Peyer's patch (tissue), 4 donors: ENCODE measurements at places on chromosomes 5 and 9.

DNA sequence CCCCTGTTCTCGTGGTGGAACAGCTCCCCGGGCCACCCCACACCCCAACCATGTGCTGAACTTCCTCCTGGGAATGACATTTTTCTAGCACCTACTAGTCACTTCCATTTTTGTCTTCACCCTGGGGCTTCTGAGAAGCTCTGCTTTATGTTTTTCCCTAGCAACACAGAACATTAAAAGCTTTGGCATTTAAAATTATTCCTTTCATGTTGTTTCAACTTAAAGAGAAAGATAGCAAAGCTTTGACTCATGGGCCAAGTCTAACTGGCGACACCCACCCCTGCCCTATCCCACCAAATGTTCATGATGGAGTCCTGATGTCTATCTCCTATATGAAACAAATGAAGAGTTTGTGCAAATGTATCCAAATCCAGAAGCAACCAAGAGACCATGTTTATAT lies 22.4 kb downstream of the BOD1 start:
- no peak for DNase-seq

DNA sequence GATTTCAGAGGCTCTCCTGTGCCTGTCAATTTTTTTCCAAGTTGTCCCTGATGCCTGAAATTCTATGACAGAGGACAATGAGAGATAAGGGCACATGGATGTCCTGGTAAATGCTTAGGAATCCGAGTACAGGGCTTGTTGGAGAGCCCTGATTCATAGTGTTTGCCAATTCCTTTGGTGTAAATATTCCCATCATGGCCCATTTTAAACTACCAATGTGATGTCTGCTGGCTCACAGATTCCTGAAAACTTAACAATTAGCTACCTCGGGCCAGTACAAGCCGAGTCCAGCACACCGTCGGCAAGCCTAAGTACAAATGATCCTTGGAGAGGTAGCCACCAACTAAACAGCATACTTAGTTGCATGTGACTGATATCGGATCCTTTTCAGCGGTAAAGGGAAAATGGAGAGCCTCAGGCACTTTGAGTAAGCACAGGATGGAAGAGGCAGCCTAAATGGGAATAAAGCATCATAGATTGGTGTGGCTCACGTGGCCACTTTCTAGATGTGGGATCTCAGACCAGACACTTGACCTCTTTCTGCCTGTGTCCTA lies 3.6 kb downstream of the ITK start:
- no peak for DNase-seq

GRCh38 chr5:61724102-61724501 lies 392.0 kb downstream of the ZSWIM6 start:
- no peak for DNase-seq

DNA sequence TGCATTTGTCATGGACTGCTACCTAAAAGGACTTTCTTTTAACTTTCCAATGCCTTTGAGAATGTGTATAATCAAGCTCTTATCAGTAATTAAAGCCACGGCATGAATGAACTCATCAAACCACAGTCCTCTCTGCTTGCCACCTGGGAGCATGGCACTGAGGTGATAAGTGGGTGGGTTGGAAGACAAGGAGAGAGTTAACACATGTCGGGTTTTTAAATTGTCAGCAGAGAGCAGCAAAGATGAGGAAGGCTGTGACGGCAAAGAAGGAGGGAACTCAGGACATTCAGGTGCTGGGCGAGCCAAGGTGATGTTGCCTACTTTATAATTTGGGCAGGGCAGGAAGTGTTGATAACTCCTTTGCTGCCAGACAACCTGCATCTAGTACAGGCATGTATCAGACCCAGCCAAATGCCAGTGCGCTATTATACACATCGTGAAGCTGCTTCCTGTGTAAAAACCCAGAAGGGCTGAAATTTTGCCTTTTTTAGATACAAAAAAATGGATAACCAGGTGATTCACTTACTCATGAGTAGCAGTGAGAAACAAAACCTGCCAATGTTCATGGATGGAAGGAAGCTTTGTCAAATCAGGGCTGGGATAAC lies 269.1 kb downstream of the KIF4B start:
- no peak for DNase-seq

DNA sequence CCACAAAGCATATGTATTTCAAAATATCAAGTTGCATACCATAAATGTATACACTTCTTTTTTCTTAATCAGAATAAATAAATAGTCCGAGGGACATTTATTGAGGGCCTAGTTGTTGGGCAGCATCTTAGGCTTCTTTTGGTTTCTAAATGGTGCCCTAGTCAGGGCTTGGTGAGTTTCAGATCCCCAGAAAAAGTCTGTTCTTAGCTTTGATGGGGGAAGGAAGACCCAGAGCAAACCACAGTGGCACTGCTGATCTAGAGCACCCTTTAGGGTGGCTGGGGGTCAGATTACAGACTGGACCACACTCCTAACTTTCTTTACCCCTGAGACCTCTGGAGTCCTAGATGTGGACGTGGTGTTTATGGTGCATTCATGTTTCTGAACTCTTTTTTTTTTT lies 97.8 kb downstream of the C9orf152 start:
- no peak for DNase-seq

- no peak for DNase-seq
Measured at GRCh38 chr5:35545190-35545589, 72.5 kb upstream of the SPEF2 start.

GRCh38 chr9:133301253-133302230 lies 26.5 kb upstream of the ABO start:
- DNase-seq, result no peak

DNA sequence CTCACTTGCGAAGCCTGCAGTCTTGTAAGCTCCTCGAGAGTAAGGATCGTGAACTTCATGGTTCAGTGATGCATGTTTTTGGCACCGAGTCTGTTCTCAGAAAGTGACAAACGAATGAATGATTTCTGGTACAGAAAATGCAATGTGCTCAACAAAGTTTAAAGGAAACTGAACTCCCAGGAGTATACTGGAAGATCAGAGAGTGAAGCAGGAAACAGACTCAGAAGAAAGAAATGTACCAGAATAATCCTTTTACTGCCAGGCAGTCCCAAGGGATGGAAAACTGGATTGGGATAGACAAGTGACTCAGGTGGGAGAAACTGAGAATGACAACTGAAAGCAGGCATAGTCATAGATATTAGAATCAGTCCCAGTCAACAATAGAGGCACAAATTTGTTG lies 420.6 kb downstream of the CTNND2 start:
- DNase-seq, result no peak

DNA sequence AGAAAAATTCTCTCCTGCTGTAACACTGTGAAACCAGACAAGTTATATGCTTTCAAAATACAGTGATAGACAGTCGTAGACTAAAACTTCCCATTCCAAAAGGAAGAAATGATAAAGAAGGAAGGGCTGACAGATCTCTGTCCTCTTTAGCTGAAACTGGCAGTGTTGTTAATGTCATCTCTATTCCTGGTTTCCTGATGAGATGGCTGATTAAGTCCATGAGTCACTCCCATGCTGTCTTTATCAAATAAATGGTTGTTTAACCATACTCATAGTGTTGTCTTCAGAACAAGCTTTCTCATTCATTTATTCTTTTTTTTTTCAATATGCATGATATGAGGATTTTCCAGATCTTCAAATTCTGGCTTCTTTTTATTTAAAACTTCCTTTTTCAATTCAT lies 952.2 kb upstream of the WWC1 start:
- no peak for DNase-seq

- DNase-seq, result no peak
Measured at GRCh38 chr9:93541581-93542349, 34.6 kb upstream of the PHF2 start.

DNA sequence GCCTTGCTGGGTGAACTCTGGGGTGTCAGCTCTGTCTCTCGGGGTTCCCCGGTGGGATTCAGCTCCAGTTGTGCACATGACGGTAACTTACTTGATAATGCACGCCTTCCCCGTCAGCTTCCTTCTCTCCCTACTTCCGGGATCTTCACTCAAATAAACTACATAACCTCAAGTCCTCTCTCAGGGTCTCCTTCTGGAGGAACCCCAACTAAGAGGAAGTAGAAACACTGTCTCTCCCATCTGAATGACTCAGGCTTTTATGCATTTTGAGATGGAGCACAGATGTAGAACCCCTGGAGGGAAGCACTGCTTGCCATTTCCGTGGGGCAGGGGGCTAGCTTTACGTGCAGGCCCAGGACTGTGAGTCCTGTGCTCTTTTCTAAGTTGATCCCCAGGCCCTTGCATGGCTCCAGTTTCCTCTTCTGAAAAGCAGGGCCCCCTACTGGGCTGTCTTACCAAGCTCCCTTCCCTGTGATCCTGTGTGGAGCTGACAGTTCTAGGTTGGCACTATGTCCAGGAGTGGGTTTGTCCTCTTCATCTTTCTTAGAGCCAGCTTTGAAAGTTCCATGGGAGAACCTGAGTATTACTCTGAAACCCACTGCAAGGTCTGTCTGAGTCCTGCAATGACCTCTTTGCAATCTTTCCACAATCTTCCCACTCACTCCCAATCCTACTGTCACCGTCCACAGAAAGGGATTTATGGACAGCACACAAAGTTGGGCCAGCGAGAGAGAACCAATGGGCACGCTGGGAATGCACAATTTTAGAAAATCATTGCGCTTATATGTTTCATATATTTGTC lies 17.7 kb downstream of the S1PR3 start:
- no peak for DNase-seq

GRCh38 chr9:35193762-35194161 lies 32.0 kb downstream of the UNC13B start:
- no peak for DNase-seq

DNA sequence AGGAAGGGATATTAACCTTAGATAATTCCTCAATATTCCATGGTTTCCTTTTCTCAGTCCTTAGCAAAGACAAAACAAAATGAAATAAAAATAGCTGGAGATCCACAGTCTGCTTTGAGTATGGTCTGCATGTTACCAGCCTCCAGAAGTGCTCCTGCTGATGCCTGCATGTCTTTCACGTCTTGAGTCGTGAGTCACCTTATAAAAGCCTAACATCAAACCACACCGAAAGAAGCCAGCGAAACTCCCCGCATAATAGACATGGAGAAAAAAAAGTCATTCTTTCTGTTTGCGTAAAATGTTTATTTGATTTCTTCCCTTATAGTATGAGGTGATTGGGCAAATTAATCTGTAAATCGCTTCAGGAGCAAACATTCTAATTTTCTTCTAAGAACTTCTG lies 380.5 kb downstream of the SLCO4C1 start:
- no peak for DNase-seq

DNA sequence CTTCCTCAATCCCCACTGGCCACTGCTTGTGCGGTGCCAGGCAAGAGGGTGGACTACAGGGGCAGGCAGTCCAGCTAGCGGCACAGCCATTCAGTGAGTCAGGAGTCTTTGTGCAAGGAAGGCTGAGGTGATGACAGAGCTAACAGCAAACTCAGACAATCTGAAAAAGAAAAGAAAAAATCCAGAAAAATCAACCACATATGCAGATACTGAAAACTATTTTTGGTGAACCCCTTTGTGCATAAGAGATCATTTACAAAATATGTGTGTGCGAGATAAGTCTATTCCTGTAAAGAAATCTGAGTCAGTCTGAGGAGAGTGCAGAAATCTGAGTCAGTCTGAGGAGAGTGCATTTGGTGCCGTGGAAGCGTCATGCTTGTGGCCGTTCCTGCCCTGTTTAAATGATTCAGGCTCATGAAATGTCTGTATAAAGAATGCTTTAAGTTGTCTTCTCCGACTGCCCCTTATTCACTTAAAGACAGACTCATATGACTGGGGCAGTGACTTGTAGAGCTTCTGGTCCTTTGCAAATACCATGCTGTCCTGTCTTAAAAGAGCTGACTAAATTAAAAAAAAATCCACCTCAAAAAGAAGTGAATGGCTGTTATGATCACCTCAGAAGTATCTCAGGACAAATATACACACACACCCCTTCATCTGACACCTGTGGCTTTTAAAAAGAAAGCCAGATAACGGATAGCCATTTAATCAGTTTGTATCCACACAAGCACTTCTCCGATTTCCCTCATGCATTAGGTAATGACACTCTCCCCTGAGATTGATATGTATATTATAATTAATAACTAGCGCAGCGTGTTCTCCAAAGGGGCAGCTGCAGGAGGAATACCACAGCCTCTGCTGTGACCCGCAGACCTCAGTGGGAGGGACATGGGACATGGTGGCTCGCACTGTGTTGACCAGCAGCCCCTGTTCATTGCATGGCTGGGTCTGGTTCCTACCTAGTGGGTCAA lies 47.3 kb downstream of the TRIO start:
- DNase-seq, result no peak

DNA sequence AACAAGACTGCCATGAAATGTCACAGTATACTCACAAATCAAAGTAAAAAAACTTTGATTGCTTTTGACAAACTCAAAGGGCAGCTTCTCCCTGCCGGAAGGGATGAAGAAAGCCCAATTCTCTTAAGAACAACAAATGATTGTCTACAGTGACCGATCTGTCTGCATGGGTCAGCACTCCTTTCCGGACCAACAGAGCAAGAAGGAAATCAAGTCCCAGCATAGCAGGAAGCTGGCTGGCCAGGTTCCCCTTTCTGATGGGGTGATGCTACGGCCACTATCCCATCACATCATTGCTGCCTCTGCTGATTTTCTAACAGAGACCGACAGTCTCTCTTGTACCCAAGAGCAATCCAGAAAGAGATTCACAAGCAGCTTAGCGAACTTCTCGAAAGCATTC lies 692 bp downstream of the C1QTNF3 start:
- no peak for DNase-seq

DNA sequence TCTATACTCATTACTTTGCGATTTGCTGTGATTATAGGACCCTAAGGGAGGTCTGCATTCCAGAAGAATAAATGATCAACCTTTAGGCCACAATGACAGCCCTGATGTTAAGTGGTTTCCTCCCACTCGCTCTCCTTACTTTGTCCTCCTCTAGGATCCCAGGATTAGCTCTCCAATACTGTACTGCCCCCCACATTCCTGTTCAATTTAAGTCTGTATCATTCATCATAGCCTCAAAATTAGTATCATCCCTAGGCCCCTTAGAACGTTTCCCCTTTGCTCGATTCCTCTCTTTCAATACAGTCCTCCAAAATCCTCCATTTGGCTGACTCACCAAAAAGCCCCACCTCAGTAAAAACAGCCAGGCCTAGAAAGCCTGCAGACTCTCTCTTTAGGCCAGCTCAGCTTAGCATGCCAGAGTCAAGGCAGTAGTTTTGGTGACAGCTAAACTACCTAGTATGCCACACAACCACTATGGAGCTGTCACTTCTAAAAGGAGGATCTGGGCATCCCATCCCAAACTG lies 24.4 kb downstream of the RNF145 start:
- no peak for DNase-seq

- no peak for DNase-seq
Measured at GRCh38 chr5:126516133-126516532, 78.9 kb downstream of the ALDH7A1 start.
